ENCODE measurements at places on chromosomes 5 and 9. TPM values are rescaled to one million over a fixed set of nuclear protein-coding genes. Genes with fewer than 3 reads are reported as not detected.

PGM5 gene
- 21.7 TPM for total RNA-seq

GRCh38 chr5:1725641-1726468 lies 73.8 kb downstream of the MRPL36 start:
- H3K27me3 ChIP-seq, result no peaks in the 10 kb centered on the region
- no peaks in the 10 kb centered on the region for H3K36me3 ChIP-seq
- no peak overlapping the region for H3K27ac ChIP-seq
- DNase-seq, result no peak
- no peaks in the 10 kb centered on the region for H3K4me1 ChIP-seq
- no peak overlapping the region for H3K4me3 ChIP-seq

DNA sequence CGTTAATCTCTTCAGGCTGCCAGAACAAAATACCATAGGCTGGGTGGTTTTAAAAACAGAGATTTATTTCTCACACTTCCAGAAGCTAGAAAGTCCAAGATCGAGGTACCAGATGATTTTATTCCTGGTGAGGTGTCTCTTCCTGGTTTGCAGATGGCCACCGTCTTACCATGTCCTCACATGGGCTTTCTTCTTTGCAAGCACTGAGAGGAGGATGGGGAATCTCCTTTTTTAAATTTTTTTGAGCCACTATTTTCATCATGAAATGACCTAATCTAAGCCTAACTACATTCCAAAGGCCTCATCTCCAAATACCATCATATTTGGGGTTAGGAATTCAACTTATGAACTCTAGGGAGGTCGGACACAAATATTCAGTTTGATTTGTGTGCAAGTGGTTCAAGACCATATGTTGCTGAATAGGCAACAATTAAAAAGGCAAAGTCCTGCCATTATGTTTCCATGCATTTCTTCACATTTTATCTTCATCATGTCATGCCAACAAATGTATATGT lies 371.2 kb downstream of the CDH18 start:
- no peak for DNase-seq
- no peaks in the 10 kb centered on the region for H3K27me3 ChIP-seq
- H3K36me3 ChIP-seq, result no peaks in the 10 kb centered on the region
- no peak overlapping the region for H3K4me3 ChIP-seq
- H3K4me1 ChIP-seq, result no peaks in the 10 kb centered on the region

GRCh38 chr5:39192450-39193160 lies 26.8 kb downstream of the FYB1 start:
- H3K4me1 ChIP-seq, result peaks cover 87% of the 10 kb centered on the region
- H3K36me3 ChIP-seq, result no peaks in the 10 kb centered on the region
- no peak for DNase-seq

- peaks cover 13% of the 10 kb centered on the region for H3K4me1 ChIP-seq
- peak overlapping the region; percentile 47 for H3K27ac ChIP-seq
- no peak for DNase-seq
- H3K4me3 ChIP-seq, result no peak overlapping the region
- no peaks in the 10 kb centered on the region for H3K36me3 ChIP-seq
- H3K27me3 ChIP-seq, result no peaks in the 10 kb centered on the region
Observed at GRCh38 chr5:89458332-89458656, 575.3 kb upstream of the MEF2C start.

PHYHD1 gene
- total RNA-seq, result 49.4 TPM

DNA sequence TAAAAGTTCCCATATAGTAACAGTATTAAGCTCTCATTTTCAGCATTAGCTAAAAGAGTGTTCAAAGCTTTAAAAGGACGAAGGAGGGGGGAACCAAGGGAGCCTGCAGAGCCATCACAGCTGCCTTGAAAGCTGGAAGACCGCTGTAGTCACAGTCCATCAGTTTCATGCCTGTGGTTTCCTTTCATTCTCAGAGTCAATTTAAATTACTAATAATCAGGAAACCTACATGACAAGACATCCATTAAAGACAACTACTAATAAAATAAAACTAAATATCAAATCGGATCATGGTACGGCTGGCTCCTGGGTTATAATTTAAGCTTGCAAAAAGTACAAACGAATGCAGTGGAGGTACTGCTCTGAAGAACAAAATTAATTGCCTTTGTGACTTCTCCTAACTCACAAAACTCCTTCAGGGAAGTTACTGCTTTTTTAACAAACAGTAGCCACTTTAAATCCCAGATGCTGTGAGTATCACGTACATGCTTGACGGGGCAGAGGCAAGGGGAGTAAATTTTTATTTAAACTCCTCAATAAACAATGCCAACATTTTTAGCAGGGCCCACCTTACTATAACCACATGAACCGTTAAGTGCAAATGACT lies 213.5 kb downstream of the DENND1A start:
- H3K27me3 ChIP-seq, result no peaks in the 10 kb centered on the region
- H3K36me3 ChIP-seq, result no peaks in the 10 kb centered on the region
- no peak overlapping the region for H3K27ac ChIP-seq
- H3K4me3 ChIP-seq, result no peak overlapping the region

SETX gene
- 53.1 TPM for total RNA-seq

DNA sequence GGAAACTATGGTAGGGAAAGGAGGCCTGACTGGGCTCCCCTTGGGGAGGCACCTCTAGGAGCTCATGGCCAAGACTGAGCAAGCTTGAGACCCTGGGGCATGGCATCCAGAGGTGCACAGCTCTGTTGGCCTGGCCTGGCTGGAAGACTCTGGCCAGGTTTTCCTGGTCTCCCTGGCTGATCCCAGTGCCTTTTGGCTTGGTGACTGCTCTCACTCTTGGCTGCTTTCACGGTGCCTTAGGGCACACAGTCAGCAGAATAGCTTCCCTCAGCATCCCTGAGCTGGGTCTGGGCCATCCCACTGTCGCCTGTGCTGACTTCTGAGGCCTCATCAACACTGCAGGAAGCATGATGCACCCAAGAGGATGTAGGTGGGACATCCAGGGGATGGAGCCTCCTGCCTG lies 13.4 kb upstream of the DELE1 start:
- no peak overlapping the region for H3K27ac ChIP-seq
- no peak overlapping the region for H3K4me3 ChIP-seq
- peaks cover 10% of the 10 kb centered on the region for H3K4me1 ChIP-seq
- H3K27me3 ChIP-seq, result peaks cover 3% of the 10 kb centered on the region

- H3K4me1 ChIP-seq, result no peaks in the 10 kb centered on the region
- H3K36me3 ChIP-seq, result no peaks in the 10 kb centered on the region
- no peaks in the 10 kb centered on the region for H3K27me3 ChIP-seq
- H3K4me3 ChIP-seq, result no peak overlapping the region
- H3K27ac ChIP-seq, result no peak overlapping the region
Observed at GRCh38 chr9:79196606-79197005, 375.2 kb upstream of the TLE4 start.

DNA sequence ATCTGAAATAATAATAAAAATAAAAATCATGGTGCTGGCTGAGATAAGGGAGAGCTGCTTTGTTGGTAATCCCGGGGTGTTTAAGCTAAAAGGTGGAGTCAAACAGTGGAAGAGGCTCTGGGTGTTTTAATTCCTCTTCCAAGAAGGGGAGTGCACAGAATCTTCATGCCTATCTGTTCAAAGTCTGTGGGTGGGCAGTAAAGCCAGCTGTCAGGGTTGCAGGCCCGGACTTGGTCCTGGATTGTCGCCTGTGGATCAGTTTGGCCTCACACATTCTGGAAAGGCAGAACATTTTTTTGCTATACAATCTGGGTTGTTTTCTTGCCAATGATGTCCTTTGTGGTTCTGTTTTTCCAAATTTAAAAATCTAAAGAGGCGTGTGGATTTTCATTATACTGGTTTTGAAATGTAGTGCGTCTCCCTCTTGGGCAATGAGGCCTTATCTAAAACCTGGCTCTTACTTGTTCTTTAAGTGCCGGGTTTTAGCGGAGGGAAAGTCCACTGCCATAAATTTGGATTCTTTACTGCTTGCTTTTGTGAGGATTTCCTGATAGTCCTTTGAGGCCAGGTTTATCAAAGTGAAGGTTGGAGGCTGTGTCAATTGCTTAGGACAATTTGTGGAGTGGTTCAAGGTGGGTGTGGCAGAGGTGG lies 5.8 kb downstream of the ANKDD1B start:
- H3K36me3 ChIP-seq, result no peaks in the 10 kb centered on the region
- H3K4me3 ChIP-seq, result no peak overlapping the region
- H3K27ac ChIP-seq, result peak overlapping the region; percentile 31
- peaks cover under 1% of the 10 kb centered on the region for H3K27me3 ChIP-seq
- H3K4me1 ChIP-seq, result no peaks in the 10 kb centered on the region

Data from left lung (tissue), 14 donors.